IMR-90 (cell line): ENCODE measurements at places on chromosomes 4 and X. TPM values are rescaled to one million over a fixed set of nuclear protein-coding genes. Genes with fewer than 3 reads are reported as not detected.

Gene MAPK10
- 6.4 and 6.5 TPM in 2 replicates for total RNA-seq

DNA sequence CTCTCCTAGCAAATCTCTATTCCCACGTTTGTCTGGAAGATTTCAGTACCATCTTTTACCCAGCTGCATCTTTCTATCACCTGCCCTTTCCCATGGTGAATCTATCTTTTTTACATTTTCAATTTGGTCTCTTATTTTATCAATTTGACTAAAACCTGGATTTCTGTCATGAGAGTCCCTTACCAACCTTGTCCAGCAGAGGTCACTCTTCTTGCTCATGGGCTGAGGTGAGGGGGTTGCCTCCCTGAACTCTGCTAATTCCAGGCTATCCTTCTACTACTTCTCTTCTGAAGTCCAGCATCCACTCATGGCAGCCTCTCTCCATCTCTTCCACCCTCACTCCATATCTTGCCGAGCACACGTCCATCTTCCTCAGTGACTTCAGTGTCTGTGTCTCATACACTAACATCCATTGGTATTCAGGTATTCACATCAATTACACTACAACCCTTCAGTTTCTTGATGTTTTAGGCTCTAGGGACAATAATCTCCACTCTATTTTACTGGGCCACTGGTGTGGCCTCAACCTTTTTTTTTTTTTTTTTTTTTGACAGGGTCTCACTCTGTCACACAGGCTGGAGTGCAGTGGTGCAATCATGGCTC is 17.8 kb upstream of the ZNF827 start:
- peak; percentile 40 for DNase-seq

DNA sequence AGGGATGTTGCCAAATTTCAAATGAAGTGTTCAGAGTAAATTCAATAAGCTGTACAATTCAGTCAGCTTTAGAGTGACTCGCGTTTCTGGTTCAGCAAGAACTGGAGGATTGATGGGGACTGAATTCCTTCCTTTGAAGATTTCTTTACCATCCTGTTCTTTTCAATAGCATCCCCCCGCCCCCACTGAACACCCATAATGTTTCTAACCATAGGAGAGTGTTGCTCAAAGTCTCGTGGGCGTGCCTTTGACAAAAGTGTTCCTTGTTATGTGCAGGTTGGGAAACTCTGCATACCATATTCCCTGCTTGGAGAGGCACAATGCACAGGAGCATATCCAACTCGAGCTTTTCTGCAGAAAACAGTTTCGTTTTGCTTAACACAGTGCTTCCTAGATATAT is 323.5 kb upstream of the CASK start:
- no peak for DNase-seq

GRCh38 chrX:12979026-12979607 is 4.2 kb downstream of the TMSB4X start:
- no peak for DNase-seq

DNA sequence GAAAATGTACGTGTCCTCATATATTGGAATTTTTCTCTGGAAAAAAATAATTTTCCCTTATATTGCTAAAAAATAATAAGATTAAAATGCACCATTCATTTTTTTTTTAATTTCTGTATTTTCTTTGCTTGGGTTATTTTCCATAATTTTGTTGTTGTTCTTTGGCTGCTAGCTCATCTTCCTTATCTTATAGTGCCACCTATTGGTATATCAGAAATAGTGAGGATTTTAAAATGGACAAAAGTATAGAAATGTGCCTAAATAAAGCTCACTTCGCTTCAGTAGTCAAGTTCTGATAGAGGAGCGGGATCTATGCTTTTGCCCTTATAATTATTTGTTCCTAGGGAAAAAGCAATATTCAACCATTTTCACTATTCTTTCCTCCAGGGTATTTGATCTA is 134.8 kb downstream of the NAP1L3 start:
- DNase-seq: no peak

- peak; percentile 24 for DNase-seq
These were observed 77.2 kb upstream of the NEIL3 start for GRCh38 chr4:177232473-177232872.

Gene SPANXD
- not detected in 2 replicates for total RNA-seq

Gene PCDH10
- 0.90 and 1.4 TPM in 2 replicates for total RNA-seq

Gene SPANXB1
- total RNA-seq: not detected in 2 replicates

Gene PRDM8
- total RNA-seq: 5.0 and 5.7 TPM in 2 replicates

Gene EDA2R
- 22.8 and 23.8 TPM in 2 replicates for total RNA-seq

DNA sequence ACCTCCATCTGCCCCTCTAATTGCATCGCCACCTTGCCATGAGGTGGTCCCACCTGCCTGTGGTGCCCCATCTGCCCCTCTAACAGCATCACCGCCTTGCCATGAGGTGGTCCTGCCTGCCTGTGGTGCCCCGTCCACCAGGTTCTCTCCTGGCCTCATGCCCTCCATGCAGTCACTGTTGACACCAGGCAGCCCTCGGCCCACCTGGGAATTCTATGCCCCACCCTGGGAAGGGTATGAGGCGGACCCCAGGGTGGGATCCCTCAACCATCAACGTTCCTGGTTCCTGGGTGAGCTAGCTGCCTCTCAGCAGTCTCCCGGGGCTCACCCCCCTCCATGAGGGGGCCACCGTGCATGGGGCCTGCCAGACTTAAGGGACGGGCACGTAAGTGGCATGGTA is 38.9 kb downstream of the ACOX3 start:
- no peak for DNase-seq

- no peak for DNase-seq
These were observed 997.4 kb upstream of the PRKX start for GRCh38 chrX:4710618-4711433.

Gene BRCC3
- 20.8 and 24.7 TPM in 2 replicates for total RNA-seq

DNA sequence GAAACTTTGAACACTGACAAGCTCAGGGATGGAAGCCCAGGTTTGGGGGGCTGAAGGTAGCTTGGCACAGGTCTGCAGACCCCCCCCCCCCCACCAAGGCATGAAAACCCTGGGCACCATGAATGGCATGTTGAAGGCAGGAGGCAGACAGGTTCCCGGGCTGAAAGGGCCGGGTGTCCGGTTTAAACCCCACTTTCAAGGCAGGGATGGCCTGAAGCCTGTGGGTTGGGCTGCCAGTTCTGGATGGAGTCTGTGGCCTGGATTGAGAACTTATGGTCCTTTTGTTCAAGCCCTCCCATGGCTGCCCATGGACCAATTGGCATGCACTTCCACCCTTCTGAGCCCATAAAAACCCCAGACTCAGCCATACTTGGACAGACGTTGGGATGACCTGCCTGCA is 616.9 kb downstream of the ADGRL3 start:
- no peak for DNase-seq

DNA sequence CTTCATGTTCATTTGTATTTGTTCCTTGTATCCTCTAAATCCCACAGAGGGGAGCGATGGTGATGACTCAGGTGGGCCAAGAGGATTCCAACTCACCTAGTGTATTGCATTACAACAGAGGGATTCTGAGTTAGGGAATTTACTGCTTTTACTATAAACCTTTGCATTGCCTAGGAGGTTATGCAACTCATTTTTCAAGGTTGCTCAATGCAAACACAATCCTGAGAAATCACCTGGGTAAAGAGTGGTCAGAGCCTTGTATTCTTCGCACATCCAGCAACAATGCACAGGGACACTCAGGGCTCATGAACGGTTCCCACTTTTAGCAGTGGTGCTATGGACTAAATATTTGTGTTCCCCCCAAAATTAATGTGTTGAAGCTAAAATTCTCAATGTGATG is 28.6 kb upstream of the LSM6 start:
- no peak for DNase-seq
